ENCODE measurements at places on chromosomes 6 and 20. TPM values are rescaled to one million over a fixed set of nuclear protein-coding genes. Genes with fewer than 3 reads are reported as not detected.

DNA sequence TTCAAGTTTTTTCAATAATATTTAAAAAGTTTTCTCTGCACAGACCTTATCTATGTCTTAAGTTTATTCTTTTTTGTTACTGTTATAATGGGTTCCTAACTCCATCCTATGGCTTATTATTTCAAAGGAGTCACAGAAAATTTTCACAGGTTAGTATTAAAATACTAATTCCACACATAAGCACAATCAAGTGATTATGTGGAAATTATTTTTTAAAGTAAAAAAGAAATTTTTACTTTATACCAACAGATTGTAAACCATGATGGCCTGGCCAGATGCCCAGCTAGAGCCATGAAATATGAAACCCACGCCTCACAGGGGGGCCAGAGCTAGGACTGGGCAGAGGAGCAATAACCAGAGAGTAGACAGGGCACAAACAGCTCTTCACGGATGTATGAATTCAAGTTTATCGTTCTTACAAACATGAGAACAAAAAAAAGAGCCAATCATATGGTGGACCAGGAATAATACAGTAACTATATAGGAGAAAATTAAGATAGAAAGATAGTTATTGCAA lies 34.0 kb downstream of the NUDT3 start:
- H3K4me1 ChIP-seq: peaks cover 50% of the 10 kb centered on the region
- H3K4me3 ChIP-seq: no peak overlapping the region
- no peak for DNase-seq
- no peaks in the 10 kb centered on the region for H3K27me3 ChIP-seq
- no peak overlapping the region for H3K27ac ChIP-seq

DNA sequence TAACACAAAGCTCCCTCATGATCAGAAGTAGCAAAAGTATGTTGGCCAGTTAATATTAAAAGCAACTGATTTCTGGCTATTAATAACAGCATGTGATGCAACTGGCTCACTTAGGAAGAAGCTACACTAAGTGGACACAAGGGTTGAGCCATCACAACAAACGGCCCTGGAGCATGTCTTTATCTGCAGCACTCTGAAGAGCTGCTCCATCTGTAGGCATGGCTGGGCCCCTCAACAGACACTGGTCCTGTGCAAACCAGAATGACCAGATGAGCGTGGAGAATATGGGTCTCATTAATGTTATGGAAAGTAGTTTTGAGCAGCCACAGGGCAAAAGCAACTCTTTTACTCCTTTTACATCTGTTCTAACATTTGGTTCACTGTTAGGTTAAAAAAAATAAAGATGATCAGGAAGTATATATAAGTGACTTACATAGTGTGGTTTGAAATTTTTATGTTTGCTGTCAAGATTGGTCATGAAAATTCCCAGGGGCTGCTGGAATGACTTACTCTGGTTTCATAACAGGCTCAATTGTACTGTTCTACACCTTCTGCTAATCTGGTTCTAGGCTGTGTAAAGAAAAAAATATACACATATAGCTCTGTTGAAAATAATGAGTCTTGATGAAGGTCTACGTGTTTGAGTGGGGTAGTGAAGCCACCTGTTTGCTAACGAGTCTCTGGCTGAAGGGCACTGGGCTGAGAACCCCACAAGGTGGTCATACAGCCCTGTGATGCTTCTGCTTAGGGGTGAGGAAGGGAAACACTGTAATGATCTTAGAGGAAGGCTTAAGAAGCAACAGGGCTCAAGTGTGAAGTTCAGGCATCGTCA lies 58.1 kb downstream of the INSM1 start:
- H3K4me1 ChIP-seq: no peaks in the 10 kb centered on the region
- H3K27me3 ChIP-seq: no peaks in the 10 kb centered on the region
- H3K36me3 ChIP-seq: no peaks in the 10 kb centered on the region
- no peak for DNase-seq
- no peak overlapping the region for H3K4me3 ChIP-seq
- H3K27ac ChIP-seq: no peak overlapping the region

GRCh38 chr6:104526376-104526775 lies 333.3 kb downstream of the HACE1 start:
- H3K4me1 ChIP-seq: peaks cover 10% of the 10 kb centered on the region
- no peaks in the 10 kb centered on the region for H3K36me3 ChIP-seq
- H3K27me3 ChIP-seq: no peaks in the 10 kb centered on the region
- no peak for DNase-seq

Gene LY86
- 4.9 TPM for total RNA-seq

Gene TMEM200A
- 3.9 TPM for total RNA-seq

Data from vagina (tissue), 2 donors.